Stimulated activated CD8-positive, alpha-beta memory T cell treated with anti-CD3 and anti-CD28 coated beads, Interleukin-7, amount 100 ng/mL, for 24 hours (primary cell): ENCODE measurements at places on chromosomes 1 and 21.

DNA sequence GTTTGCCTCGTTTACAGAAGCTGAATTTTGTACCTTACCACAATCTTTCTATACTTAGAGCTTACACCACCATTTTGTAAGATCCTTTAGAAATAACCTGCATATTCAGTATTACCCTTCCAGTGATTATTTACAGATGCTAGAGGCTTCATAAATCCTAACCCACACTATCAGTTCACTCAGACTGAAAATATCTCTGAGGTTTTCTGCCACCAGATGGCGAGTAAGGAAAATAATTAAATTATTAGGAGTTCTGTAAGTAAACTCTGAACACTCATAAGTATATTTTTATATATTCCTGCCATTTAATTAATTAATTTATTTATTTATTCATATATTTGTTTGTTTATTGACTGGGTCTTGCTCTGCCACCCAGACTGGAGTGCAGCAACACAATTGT is 1635.2 kb downstream of the PLA2G4A start:
- DNase-seq: no peak

DNA sequence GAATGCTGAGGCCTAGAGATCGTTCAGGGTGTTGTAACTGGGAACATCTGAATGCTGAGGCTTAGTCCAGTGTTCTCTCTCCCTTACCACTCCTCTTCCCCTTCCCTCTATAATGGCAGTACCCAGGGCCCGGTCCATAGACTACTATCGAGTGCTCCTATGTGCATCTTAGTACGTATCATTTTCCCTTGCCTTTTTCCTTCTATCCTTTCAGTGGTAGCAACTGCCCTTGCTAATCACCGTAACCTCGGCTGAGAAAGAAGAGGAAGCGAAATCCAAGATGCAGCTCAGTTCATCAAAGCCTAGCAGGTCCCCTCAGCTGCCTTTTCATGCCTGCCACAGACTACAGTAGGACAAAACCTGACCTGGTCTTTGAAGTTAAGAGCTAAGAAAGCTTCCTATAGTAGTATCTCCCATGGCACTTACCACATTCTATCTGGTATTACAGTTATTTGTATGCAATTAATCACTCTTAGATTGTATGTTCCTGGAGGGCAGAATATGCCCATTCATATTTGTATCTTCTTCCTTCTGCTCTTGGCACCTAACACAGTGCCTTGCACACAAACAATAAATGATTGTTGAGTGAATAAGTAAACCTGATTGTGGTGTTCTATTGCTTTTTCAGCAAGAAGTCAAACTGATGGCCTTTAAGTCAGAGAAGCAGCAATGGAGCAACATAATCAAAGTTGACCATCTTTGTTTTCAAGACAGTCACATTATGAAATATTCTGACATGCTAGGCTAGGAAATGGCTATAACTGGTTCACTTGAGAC is 22.4 kb downstream of the CNIH4 start:
- DNase-seq: no peak

DNA sequence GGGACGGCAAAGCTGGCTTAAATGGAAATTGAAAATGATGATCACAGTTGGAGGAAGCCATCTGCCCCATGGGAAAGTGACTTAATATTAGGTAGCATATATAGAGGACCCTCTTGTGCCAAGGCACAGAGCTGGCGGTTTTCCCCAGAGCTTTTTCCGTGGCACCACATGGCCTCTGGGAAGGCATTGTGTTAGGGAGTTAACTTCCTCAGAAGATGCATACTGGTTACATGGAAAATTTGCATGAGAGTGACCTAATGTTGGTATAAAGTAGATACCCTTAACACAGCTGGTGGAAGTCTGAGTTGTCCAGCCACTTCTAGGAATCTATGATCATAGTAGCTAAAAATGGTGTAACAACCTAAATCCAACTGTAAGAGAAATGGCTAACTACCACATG is 27.3 kb downstream of the CAP1 start:
- DNase-seq: no peak

DNA sequence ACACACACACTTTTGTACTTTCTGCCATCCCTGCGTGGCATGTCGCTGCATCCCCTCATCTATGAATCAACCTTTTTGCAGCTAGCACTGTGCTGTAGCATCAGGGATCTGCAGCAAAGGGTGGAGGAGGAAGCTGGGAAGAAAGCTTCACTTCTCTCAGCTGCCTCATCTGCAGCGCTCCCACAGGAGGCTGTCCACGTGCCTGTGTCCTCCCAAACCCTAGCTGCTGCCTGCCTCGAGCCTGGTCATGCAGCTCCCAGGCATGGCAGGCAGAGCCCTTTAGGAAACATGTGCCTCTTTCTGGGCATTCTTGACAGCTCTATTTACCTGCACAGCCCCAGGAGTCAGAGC is 262.1 kb upstream of the SGIP1 start:
- DNase-seq: no peak

- DNase-seq: no peak
Observed at GRCh38 chr1:153357076-153357852, 390 bp upstream of the S100A9 start.

DNA sequence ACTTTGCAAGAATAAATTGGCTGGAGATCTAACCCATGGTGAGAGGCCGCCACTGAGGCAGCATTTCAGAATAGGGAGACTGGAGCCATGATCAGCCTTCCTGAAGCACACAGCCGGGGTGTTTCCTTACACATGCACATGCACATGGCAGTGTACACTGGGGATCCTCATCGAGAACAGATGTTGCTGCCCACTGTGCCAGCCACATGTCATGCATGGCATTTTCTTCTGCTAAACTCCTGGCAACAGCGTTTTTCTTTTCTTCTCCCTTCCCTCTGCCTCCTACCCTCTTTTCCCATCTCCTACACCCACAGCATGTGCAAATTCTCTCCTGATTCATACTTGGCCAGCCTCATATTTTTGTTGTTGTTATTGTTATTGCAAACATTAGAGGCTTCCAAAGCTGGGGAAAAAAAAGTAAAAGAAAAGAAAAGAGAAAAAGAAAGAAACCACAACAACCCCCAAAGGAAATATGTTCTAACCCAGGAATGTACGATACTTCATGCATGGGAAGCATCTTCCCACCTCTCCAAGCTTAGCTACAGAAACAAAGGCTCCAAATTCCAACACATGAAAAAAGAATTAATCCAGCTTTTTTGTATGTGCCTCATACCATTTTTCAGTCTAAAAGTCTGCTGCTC is 344.0 kb downstream of the ASTN1 start:
- no peak for DNase-seq

DNA sequence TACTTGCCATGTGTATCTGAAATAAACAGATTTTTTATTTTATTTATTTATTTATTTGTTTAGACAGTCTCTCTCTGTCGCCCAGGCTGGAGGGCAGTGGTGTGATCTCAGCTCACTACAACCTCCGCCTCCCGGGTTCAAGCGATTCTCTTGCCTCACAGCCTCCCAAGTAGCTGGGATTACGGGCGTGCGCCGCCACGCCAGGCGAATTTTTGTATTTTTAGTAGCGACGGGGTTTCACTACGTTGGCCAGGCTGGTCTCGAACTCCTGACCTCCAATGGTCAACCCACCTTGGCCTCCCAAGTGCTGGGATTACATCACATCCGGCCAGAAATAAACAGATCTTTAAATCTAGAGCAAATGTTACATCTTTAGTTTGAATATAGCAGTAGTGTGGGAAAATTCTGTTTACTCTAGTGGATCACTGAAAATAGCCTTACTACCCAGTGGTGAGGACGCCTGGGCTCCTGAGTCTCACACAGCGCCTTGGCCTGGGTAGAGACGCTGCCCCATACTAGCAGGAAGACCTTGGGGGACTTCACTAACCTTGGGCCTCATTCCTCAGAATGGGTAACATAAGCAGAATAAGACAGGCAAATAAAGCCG is 709 bp downstream of the GART start:
- no peak for DNase-seq

DNA sequence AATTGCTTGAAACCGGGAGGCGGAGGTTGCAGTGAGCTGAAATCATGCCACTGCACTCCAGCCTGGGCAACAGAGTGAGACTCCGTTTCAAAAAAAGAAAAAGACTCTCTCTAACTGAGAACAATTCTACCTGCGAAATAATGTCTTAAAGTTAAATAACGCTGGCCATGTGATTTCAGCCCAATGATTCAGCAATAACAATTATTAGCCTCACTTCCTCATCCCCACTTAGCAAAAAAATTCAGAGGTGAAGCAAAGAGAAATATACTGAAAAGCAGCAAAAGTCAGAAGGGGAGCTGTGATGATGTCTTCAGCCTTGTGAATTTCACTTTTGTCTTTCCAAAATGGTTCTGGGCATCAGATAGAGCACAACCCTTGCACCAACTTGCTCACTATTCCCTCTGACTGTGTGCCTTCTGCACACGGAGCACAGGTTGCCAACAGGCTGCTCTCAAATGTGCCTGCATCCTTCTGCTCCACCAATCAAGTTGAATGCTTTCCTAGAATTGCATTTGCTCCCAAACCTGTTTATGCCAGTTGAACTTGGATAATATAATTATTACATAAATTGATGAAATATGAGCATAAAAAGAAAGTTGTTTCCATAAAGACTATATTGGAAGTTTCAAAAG is 79.8 kb upstream of the IPO9 start:
- no peak for DNase-seq

- no peak for DNase-seq
Observed at GRCh38 chr21:41219498-41220207, 51.7 kb downstream of the BACE2 start.

DNA sequence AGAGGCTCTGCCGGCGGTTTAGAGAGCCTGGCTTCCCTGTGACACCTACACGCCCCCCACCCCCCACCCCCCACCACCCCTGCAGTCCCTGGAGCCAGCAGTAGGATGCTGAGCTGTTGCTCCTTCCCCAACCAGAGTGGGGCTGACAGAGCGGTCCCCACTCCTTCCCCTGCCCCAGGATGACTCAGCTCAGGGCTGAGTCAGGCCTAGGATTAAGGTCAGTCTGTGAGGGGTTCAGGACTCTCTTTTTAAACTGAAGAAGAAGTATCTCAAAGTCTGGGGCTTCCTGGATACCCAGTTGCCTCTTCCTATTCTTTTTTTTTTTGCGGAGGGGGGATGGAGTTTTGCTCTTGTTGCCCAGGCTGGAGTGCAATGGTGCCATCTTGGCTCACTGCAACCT is 19.1 kb downstream of the DMBX1 start:
- DNase-seq: no peak

DNA sequence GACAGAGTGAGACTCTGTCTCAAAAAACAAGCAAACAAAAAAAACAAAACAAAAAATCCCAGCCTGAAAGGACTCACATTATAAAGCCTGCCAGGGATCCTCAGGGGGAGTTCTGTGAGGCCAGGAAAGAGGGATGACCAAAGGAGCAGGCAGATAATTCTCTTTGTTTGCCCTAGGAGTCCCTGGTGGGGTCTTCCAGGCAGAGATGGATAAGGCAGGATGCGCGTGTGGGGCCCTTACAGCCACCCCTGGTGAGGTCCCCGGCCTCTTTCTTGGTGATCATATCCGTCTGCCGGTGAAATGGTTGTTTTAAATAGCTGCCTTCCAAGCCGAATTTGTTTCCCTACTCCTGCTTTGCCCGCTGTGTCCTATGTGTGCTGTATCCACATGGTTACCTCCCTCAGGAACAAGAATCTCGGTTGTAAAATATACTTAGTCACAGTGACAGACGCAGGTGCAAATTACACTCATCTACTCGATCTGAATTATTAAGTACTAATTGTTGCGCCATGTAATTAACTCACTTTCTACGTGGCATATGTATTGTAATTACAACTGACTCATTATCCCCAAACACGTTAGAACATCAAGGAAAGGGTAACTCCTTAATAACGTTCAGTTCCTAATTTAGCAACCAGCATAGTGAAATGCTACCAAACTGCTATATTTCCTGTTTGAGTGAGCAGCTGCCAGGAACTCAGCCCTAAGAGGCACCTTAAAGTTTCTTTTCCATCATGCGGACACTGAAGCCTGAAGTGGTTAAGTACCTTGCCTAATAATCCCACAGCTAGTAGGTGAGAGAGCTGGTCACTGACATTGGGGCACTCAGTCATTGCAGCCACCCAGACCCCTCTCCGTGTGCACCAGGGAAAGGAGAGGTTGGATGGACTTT is 106.4 kb downstream of the ZSCAN20 start:
- no peak for DNase-seq

GRCh38 chr1:35571263-35571662 is 1.9 kb upstream of the TFAP2E start:
- no peak for DNase-seq
